HFFc6 (cell line): ENCODE measurements at places on chromosomes 1 and 21. TPM values are rescaled to one million over a fixed set of nuclear protein-coding genes. Genes with fewer than 3 reads are reported as not detected.
A peak's percentile ranks its signal among the peaks of the same experiment; 100 is the strongest.

DNA sequence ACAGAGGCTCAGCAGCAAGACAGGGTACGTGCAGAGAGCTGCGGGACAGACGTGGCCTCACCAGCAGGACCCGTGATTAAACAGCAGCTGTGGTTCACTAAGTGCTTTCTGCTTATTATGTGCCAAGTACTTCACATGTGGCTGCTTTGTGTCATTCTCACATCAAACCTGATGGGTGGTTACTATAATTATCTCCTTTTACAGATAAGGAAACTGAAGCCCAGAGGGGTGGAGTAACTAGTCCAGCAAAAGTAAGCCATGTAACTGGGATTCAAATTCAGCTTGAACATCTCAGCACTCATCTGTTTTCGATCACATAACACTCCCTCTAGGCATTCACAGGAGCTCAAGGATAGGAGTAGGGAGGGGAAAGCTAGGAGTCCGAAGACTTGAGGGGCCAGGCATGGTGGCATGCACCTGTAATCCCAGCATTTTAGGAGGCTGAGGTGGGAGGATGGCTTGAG is 50.8 kb upstream of the CLIC4 start:
- H3K4me1 ChIP-seq: peaks cover 29% of the 10 kb centered on the region

- H3K4me3 ChIP-seq: peak overlapping the region; percentile 47; the same call in 1 of the 2 replicates
- no peaks in the 10 kb centered on the region for H3K36me3 ChIP-seq
- peak overlapping the region; percentile 73 for H3K27ac ChIP-seq
- peak; percentile 85 for DNase-seq
Measured at GRCh38 chr1:51214615-51215131, 21.4 kb upstream of the RNF11 start.

The SYDE2 gene
- 10.2 to 13.5 TPM (median 11.8 TPM) in 3 replicates for total RNA-seq

The MRPL24 gene
- total RNA-seq: 86.5 and 88.8 TPM in 2 replicates

The ATPAF1 gene
- 36.0 to 42.5 TPM (median 40.2 TPM) in 3 replicates for total RNA-seq

The SUMO3 gene
- total RNA-seq: 113 and 146 TPM in 2 replicates
